Heart left ventricle (tissue), 16 donors: ENCODE measurements at places on chromosomes 5 and 9. TPM values are rescaled to one million over a fixed set of nuclear protein-coding genes. Genes with fewer than 3 reads are reported as not detected.

- no peaks in the 10 kb centered on the region for H3K27me3 ChIP-seq
- no peak overlapping the region for H3K27ac ChIP-seq
- no peak for DNase-seq
- H3K4me1 ChIP-seq, result no peaks in the 10 kb centered on the region
- no peak overlapping the region for H3K4me3 ChIP-seq
- H3K36me3 ChIP-seq, result no peaks in the 10 kb centered on the region
These were observed 62.7 kb upstream of the PALM2AKAP2 start for GRCh38 chr9:109717342-109717741.

- no peak overlapping the region for H3K27ac ChIP-seq
- no peak overlapping the region for H3K4me3 ChIP-seq
- no peaks in the 10 kb centered on the region for H3K4me1 ChIP-seq
- H3K27me3 ChIP-seq, result no peaks in the 10 kb centered on the region
These were observed 3.5 kb upstream of the LOX start for GRCh38 chr5:122081541-122081940.

GRCh38 chr5:168377525-168377924 is 86.1 kb downstream of the WWC1 start:
- H3K36me3 ChIP-seq, result no peaks in the 10 kb centered on the region
- no peak for DNase-seq
- no peaks in the 10 kb centered on the region for H3K4me1 ChIP-seq
- no peaks in the 10 kb centered on the region for H3K27me3 ChIP-seq
- H3K4me3 ChIP-seq, result no peak overlapping the region

DNA sequence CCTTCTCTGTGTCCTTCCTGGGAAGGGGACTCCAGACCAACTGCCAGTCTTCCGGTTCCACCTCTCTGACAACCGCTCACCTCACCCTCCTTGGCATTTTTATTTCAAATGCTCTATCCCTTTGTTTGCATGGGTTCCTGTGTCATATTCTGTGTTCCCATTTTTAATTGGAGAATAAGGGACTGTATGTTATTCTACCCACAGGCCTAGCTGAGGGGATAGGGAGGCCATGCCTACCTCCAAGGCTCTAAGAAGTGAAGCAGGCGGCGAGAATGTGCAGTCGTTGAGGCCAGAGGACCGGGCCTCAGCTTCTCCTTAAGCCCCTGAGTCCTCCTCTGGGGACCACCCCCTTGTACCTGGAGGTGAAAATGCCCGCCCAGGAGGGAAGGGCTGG is 936 bp upstream of the WDR5 start:
- H3K27me3 ChIP-seq, result no peaks in the 10 kb centered on the region
- H3K36me3 ChIP-seq, result peaks cover 2% of the 10 kb centered on the region
- DNase-seq, result no peak
- peaks cover 45% of the 10 kb centered on the region for H3K4me1 ChIP-seq
- H3K4me3 ChIP-seq, result peak overlapping the region; percentile 85

CEL gene
- 1.1 TPM for total RNA-seq

- DNase-seq, result no peak
- no peak overlapping the region for H3K4me3 ChIP-seq
- no peak overlapping the region for H3K27ac ChIP-seq
- H3K27me3 ChIP-seq, result no peaks in the 10 kb centered on the region
These were observed 84.4 kb downstream of the CDH18 start for GRCh38 chr5:19903611-19904010.

GRCh38 chr9:35313916-35314315 is 152.1 kb downstream of the UNC13B start:
- no peaks in the 10 kb centered on the region for H3K4me1 ChIP-seq
- H3K4me3 ChIP-seq, result no peak overlapping the region
- peaks cover 14% of the 10 kb centered on the region for H3K36me3 ChIP-seq
- no peaks in the 10 kb centered on the region for H3K27me3 ChIP-seq
- no peak overlapping the region for H3K27ac ChIP-seq
- DNase-seq, result no peak

GRCh38 chr5:40552981-40553380 is 126.7 kb upstream of the PTGER4 start:
- H3K27ac ChIP-seq, result no peak overlapping the region
- H3K4me1 ChIP-seq, result peaks cover 5% of the 10 kb centered on the region
- no peaks in the 10 kb centered on the region for H3K36me3 ChIP-seq
- H3K27me3 ChIP-seq, result no peaks in the 10 kb centered on the region
- no peak for DNase-seq

MPDZ gene
- total RNA-seq, result 81.6 TPM

- DNase-seq, result peak; percentile 62
- peaks cover 50% of the 10 kb centered on the region for H3K27me3 ChIP-seq
- peaks cover 3% of the 10 kb centered on the region for H3K4me1 ChIP-seq
- peak overlapping the region; percentile 73 for H3K27ac ChIP-seq
- H3K4me3 ChIP-seq, result peak overlapping the region; percentile 17
These were observed 1.6 kb upstream of the HAPLN1 start for GRCh38 chr5:83721953-83722901.

NOXA1 gene
- 1.9 TPM for total RNA-seq

- no peaks in the 10 kb centered on the region for H3K36me3 ChIP-seq
- no peaks in the 10 kb centered on the region for H3K27me3 ChIP-seq
- no peaks in the 10 kb centered on the region for H3K4me1 ChIP-seq
- no peak overlapping the region for H3K4me3 ChIP-seq
- H3K27ac ChIP-seq, result no peak overlapping the region
These were observed 20.6 kb upstream of the LAMC3 start for GRCh38 chr9:130988400-130988747.

GRCh38 chr5:5419291-5420210 is 2.9 kb upstream of the ICE1 start:
- H3K4me3 ChIP-seq, result no peak overlapping the region
- H3K36me3 ChIP-seq, result no peaks in the 10 kb centered on the region
- no peak for DNase-seq
- no peaks in the 10 kb centered on the region for H3K27me3 ChIP-seq
- peaks cover 12% of the 10 kb centered on the region for H3K4me1 ChIP-seq
- H3K27ac ChIP-seq, result no peak overlapping the region

GRCh38 chr5:158877124-158877581 is 222.6 kb downstream of the EBF1 start:
- DNase-seq, result no peak
- H3K27me3 ChIP-seq, result no peaks in the 10 kb centered on the region
- H3K4me3 ChIP-seq, result peak overlapping the region; percentile 2
- H3K27ac ChIP-seq, result peak overlapping the region; percentile 33
- H3K36me3 ChIP-seq, result no peaks in the 10 kb centered on the region
- peaks cover 39% of the 10 kb centered on the region for H3K4me1 ChIP-seq

- no peak overlapping the region for H3K27ac ChIP-seq
- no peak overlapping the region for H3K4me3 ChIP-seq
- no peaks in the 10 kb centered on the region for H3K4me1 ChIP-seq
- DNase-seq, result no peak
- H3K36me3 ChIP-seq, result no peaks in the 10 kb centered on the region
- no peaks in the 10 kb centered on the region for H3K27me3 ChIP-seq
These were observed 8.3 kb downstream of the KIF4B start for GRCh38 chr5:155021842-155022241.

DNA sequence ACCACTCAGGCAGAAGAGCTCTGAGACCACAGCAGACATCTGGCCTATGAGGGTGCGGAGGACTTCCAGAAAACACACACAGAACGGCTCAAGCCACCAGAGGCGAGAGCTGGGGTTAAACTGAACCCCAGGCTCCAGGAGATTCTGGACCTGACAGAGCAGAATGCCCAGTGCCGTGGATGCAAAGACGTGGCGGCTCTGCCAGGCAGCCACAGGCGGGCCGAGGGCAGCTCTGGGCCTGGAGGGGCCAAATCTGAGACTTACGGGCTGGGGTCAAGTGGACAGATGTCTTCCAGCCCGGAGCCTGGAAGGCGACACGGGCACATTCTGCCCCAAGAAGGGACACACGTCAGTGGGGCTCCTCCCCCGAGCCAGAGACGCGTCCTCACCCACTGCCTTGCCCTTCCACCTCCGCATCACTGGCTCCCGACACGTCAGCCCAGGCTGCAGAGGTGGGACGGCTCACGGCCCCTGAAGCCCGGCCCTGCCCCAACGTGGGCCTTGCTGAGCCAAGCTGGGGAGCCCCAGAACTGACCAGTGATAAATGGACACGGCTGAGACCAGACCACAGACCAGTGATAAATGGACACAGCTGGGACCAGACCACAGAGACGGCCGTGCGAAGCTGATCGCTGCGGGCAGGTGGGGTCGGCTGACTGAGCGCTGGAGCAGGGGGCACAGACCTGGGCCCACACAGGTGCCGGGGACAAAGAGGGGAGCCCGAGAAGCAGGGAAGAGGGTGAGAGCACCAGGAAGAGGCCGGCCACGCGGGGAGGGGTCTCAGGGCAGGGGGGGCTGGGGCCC is 40.9 kb upstream of the NSMF start:
- no peaks in the 10 kb centered on the region for H3K36me3 ChIP-seq
- no peaks in the 10 kb centered on the region for H3K4me1 ChIP-seq
- H3K4me3 ChIP-seq, result no peak overlapping the region
- DNase-seq, result no peak
- no peak overlapping the region for H3K27ac ChIP-seq

CCDC180 gene
- total RNA-seq, result 2.8 TPM

- H3K36me3 ChIP-seq, result no peaks in the 10 kb centered on the region
- H3K4me3 ChIP-seq, result no peak overlapping the region
- H3K4me1 ChIP-seq, result no peaks in the 10 kb centered on the region
- DNase-seq, result no peak
- no peak overlapping the region for H3K27ac ChIP-seq
These were observed 299.5 kb upstream of the CD180 start for GRCh38 chr5:67496051-67496450.

DNA sequence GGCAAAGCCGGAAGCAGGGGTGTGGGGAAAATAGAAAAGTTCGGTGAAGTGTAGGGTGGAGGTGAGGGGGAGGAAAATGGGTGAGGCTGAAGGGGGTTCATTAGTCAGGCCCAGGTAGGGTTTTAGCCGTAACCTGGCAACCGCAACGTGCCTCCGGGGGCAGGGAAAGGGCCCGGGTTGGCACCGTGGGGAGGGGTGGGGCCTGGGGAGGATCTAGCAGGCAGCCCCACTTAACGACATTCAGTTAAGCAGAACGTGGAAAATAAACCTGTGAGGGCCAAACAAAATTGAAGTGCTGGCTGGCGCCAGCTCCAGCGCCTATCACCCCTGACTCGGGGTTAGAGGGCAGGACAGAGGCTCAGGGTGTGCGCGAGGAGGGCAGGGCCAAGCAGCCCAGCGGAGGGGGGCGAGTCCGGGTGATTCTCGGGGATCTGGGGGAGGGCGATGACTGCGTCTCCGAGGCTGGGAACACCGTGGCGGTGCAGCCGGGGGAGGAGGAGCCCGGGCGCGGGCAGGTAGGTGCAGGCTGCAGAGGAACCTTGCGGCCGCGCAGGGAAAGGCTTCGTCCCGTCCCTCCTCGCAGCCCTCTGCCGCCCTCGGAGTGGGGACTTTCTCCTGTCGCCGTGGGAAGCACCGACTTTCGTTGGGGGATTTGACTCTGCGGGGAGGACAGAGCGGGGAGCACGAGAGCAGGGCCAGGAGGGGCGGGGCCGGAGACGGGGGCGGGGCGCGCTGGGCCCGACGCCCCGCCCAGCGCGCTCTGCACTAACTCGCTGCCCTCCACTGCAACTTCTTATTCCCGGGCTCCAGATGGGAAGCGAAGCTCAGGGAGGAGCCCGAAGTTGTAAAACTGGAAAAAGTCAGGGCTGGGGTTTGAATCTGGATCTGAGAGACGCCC is 5.1 kb downstream of the RGS14 start:
- H3K4me1 ChIP-seq, result peaks cover 37% of the 10 kb centered on the region
- H3K36me3 ChIP-seq, result no peaks in the 10 kb centered on the region
- peak; percentile 71 for DNase-seq

GRCh38 chr9:121294866-121295661 is 27.1 kb downstream of the GSN start:
- peak overlapping the region; percentile 19 for H3K4me3 ChIP-seq
- peak; percentile 77 for DNase-seq
- peaks cover 83% of the 10 kb centered on the region for H3K4me1 ChIP-seq
- peaks cover 2% of the 10 kb centered on the region for H3K36me3 ChIP-seq
- H3K27ac ChIP-seq, result peak overlapping the region; percentile 90

KCNV2 gene
- not detected for total RNA-seq

DNA sequence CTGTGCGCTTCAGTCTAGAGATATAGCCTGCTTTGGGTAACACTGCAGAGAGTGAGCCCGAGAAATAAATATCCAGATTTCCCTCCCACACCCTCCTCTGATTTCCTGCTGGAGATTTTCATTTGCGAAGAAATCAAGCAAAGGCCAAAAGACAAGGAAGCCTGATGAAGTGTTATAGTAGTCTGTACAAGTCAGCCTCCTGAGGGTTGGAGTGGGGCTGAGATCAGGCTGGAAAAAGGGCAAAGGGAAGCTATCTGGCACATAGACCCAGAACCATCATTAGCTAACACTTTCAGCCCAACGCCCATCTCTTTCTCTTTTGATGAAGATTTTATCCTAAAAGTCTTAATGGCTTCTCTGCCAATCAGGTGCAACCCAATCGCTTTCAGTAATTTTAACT is 154.6 kb upstream of the SLC44A1 start:
- no peak for DNase-seq
- no peaks in the 10 kb centered on the region for H3K36me3 ChIP-seq
- no peak overlapping the region for H3K27ac ChIP-seq
- H3K4me3 ChIP-seq, result no peak overlapping the region

DNA sequence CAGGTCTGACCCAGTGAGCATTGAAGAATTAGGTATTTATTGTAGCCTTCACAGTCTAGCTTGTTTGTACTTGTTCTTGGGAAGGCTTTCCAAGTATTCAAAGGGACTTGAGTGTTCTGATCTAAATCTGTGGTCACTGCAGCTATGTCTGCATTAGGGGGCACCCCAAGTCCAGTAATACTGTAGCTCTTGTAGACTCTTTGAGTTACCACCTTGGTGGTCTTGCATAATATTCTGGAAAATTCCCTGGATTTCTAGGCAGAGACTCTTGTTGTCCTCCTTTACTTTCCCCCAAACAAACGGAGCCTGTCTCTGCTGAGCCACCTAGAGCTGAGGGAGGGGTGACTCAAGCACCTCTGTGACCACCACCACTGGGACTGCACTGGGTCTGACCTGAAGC is 149.5 kb upstream of the DHFR start:
- DNase-seq, result no peak
- no peak overlapping the region for H3K4me3 ChIP-seq
- H3K27ac ChIP-seq, result no peak overlapping the region
- H3K27me3 ChIP-seq, result no peaks in the 10 kb centered on the region
- H3K36me3 ChIP-seq, result no peaks in the 10 kb centered on the region

PTGR1 gene
- 42.1 TPM for total RNA-seq

ASPN gene
- 17.3 TPM for total RNA-seq

DNA sequence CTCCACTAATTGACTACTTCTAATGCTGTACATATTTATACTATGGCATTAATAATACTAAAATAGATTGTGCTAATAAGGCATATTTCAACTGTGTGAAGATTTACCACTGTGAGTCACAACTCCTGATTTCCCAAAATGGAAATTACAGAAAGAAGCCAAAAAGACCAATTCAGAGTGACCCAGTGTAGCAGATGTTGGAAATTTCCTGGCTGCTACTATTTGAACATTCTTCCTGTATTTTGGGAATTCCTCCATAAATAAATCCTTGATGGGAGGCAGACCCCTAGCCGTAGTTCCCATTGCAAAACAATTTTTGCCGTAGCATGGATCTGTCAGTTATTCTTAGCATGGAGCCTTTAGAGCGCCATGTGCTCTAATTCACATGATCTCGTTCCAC is 11.4 kb upstream of the PRUNE2 start:
- DNase-seq, result no peak
- no peaks in the 10 kb centered on the region for H3K27me3 ChIP-seq
- no peak overlapping the region for H3K27ac ChIP-seq
- H3K4me1 ChIP-seq, result no peaks in the 10 kb centered on the region
- no peak overlapping the region for H3K4me3 ChIP-seq
- H3K36me3 ChIP-seq, result no peaks in the 10 kb centered on the region
